ENCODE measurements at places on chromosomes 6 and 20. TPM values are rescaled to one million over a fixed set of nuclear protein-coding genes. Genes with fewer than 3 reads are reported as not detected.

The NOX3 gene
- not detected for total RNA-seq

DNA sequence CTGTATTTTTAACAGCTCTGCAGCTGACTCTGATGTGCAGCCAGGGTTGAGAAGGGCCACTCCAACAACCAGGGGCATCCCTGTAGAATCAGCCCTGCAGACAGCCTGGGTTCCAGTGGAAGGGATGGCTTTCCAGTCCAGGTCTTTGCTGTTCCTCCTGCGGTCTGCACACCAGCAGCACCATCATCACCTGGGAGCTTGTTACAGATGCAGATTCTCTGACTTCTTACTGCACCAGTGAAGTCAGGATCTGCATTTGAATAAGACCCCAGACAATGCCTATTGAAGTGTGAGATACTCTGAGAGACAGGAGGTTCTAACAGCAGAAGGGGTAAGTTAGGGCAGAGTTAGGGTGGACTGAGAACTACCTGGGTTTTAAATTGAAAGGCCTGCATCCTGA is 151.3 kb downstream of the F13A1 start:
- no peak for DNase-seq

DNA sequence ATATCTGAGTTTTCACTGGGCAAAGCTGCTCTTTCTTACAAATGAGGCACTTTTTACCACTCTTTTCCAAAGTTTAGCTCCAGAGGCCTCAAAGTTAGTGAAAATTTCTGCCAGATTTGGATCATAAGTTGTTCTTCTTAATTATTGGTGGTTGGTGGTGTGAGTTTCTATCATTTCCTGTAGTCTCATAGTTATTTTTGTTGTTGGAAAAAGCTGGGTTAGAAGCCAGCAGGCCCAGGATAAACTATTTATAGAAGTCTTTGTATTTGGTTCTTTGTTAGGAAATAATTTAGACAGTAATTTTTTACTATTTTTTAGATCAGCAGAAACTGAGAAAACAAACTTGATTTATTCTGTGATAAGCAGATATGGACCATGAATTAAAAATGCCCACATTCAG is 10.6 kb downstream of the PFDN4 start:
- no peak for DNase-seq

GRCh38 chr6:24919056-24919892 is 16.5 kb downstream of the RIPOR2 start:
- no peak for DNase-seq

- no peak for DNase-seq
Observed at GRCh38 chr6:149449831-149450678, 34.8 kb downstream of the ZC3H12D start.
